ENCODE measurements at places on chromosomes 6 and 20. TPM values are rescaled to one million over a fixed set of nuclear protein-coding genes. Genes with fewer than 3 reads are reported as not detected.
A peak's percentile ranks its signal among the peaks of the same experiment; 100 is the strongest.

TTPAL gene
- total RNA-seq = 7.3 TPM

ZFP57 gene
- total RNA-seq = not detected

PKHD1 gene
- total RNA-seq = not detected

COL11A2 gene
- 1.2 TPM for total RNA-seq

C6orf163 gene
- total RNA-seq = 4.9 TPM

DNAAF9 gene
- 31.4 TPM for total RNA-seq

ZNF334 gene
- 11.4 TPM for total RNA-seq

OR2B6 gene
- not detected for total RNA-seq

NKX2-2 gene
- 0.41 TPM for total RNA-seq

HLA-DRB5 gene
- 1.6 TPM for total RNA-seq

L3MBTL1 gene
- total RNA-seq = 16.3 TPM

PTK7 gene
- total RNA-seq = 16.7 TPM

UBD gene
- not detected for total RNA-seq

DACT2 gene
- 2.9 TPM for total RNA-seq

PIGU gene
- 13.9 TPM for total RNA-seq

SMIM26 gene
- 101 TPM for total RNA-seq

GJA10 gene
- total RNA-seq = not detected

GRCh38 chr20:16904751-16905150 lies 156.6 kb downstream of the OTOR start:
- no peak for DNase-seq

GRCh38 chr6:36688063-36688738 lies 9.4 kb upstream of the RAB44 start:
- DNase-seq = no peak

- DNase-seq = peak; percentile 25
These were observed 60.4 kb downstream of the FOXO3 start for GRCh38 chr6:108621117-108621516.

- no peak for DNase-seq
These were observed 345.9 kb upstream of the MANEA start for GRCh38 chr6:95231416-95231815.

- DNase-seq = no peak
These were observed 51.0 kb upstream of the SUPT3H start for GRCh38 chr6:45428727-45429126.

GRCh38 chr20:59413326-59413865 lies 113.0 kb downstream of the EDN3 start:
- DNase-seq = no peak

- no peak for DNase-seq
These were observed 198.2 kb downstream of the WDR27 start for GRCh38 chr6:169503422-169504152.

DNA sequence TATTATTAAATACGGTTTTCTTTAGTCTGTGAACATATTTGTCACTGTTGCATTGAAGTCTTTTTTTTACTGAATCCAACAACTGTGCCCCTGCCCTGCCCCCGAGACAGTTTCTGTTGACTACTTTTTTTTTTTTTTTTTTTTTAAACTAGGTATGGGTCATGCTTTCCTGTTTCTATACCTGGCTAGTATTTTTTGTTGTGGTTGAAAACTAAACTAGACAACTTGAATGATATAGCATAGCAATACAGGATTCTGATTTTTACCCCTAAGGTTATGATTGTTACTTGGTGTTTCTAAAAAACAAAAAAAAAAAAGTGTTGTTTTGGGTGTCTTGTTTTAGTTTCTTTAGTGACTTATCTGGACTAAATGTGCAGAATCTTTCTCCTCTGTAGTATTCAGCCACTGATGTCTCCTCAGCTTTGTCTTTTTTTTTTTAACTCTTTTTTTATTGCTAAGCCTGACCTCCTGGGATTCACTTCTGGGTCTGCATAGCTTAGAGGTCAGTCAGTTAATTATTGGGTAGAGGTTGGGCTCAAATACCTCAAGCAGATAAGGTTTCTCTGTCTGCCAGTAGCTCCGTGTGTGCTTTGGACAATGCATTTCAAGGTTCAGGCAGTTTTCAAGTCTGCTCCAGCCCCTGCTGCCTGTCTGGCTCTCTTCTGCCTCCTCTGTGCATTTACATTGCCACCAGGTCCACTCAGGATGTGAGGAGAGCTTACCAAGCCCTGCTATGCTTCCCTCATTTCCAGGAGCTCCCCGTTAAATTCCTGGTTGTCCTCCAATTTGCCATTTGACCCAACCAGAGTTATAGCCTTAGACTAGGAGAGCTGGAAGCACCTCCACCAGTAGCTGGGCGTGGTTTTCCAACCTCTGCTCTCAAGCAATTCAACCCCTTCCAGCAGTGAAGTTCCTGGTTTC lies 91.4 kb downstream of the SYNDIG1 start:
- no peak for DNase-seq

- no peak for DNase-seq
These were observed 152.1 kb downstream of the KHDC1L start for GRCh38 chr6:73073238-73073637.

DNA sequence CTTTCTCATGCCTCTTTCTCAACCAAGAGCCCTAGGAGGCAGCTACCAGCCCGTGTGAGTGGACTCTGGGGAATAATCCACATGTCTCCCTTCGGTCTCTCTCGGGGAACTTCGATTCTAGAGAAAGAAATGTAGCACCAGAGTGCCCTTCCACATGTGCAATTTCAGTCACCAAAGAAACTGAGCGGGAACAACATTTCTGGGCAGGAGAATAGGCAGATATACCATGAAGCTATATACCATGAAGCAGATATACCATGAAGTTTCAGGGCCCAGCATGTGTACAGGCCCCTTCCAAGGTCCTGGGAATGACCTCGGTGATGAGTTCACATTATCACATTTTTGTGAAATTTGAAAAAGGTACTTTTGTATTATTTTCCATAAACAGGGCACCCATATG lies 60.8 kb downstream of the PDE10A start:
- DNase-seq = no peak

DNA sequence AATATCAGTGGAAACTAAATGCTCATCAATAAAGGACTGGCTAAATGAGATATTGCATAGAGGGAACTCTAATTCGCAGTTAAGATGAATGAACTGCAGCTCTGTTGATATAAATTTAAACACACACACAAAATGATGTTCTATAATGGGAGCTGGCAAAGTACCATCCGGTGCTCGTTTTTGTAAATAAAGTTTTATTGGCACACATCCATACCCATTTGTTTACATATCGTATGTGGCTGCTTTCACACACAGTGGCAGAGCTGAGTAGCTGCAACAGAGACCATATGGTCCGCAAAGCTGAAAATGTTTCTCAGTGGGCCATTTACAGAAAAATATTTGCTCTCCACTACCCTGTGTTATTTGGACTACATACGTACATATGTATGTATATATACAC lies 120.7 kb downstream of the EDN3 start:
- DNase-seq = no peak

DNA sequence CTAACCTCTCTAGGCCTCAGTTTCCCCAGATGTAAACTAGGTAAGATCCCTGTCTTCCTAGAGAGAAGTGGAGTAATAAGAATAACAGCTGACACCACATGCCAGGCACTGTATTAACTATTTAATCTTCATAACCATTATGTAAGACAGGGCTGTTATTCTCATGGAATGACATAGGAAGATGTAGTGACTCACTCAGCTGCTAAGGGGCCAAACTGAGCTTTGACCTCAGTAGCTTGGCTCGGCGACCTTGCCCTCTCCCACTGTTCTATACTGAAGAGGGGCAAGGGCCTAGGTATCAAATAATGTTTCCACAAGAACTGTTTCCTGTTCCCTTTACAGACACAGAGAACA lies 2.9 kb upstream of the MDGA1 start:
- DNase-seq = no peak

DNA sequence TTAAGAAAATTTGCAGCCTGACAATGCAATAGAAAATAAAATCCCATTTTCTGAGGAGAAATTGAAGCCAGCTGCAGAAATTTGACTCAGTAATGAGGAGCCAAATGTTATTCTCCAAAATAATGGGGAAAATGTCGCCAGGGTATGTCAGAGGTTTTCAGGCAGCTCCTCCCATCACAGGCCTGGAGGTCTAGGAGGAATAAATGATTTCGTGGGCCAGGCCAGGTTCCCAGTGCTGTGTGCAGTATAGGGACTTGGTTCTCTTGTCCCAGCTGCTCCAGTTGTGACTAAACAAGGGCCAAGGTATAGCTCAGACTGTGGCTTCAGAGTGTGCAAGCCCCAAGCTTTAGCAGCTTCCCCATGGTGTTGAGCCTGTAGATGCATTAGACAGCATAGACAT lies 1240.8 kb upstream of the ADGRB3 start:
- no peak for DNase-seq

- DNase-seq = no peak
These were observed 140.1 kb downstream of the NRN1 start for GRCh38 chr6:5866547-5867051.

DNA sequence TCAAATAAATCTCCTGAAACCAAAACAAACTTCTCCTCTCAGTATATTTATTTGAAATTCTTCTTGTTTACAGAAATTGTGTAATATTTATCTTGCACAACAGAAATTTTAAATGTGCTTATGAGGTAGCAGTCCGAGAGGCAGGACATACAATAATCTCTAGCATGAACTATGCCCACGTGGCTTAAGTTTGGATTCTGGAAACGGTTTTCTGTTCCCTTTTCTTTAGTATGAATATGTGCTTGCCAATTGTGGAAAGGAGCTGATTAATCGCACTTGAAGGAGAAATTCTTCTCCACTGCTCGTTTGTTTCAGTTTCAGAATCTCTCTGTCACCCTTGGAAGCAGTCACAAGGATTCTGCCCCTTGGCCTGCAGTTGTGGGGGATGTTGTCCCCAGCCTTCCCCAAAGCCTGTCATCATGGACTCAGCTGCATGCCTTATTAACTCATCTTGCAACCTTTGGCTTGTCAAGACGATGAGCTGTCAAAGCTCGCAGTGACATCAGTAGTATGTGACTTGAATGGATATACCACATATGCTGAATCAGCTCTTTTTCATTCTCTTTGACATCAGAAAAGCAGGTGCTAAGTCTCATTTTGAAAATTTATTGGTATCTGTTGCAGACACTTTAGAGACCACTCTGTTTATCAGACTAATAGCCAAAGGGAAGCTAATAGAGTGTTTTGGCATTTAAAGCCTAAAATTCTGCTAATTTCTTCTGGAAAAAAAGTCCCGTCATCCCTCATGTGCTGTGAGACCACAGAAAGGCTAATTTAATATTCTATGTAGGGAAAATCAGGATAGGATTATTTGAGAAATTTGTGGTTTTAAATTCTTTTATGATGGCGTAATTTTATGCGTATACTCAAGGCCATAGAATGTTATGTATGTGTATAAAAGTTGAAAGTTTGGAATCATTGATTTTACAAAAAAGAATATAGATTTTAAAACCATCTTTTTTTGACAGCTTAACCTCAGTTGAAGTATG lies 186.8 kb downstream of the ARID1B start:
- DNase-seq = peak; percentile 29

- no peak for DNase-seq
These were observed 220.6 kb upstream of the TSHZ2 start for GRCh38 chr20:52751571-52751970.

DNA sequence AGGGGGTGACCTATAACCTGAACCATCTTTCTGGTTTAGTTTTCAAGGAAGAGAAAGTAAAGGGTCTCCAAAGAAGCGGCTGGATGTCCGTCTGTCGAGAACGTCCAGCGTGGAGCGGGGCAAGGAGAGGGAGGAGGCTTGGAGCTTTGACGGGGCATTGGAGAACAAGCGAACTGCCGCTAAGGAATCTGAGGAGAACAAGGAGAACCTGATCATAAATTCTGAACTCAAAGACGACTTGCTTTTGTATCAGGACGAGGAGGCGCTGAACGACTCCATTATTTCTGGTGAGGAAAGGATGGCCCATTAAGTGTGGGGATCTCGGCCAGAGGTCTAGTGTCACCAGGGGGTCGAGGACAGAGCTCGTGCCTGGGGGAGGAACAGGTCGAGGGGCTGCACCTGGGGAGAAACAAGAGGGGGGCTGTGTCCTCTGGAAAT lies 159.2 kb downstream of the SYCP2 start:
- no peak for DNase-seq

GRCh38 chr6:89928604-89929003 lies 34.3 kb downstream of the GJA10 start:
- DNase-seq = no peak

DNA sequence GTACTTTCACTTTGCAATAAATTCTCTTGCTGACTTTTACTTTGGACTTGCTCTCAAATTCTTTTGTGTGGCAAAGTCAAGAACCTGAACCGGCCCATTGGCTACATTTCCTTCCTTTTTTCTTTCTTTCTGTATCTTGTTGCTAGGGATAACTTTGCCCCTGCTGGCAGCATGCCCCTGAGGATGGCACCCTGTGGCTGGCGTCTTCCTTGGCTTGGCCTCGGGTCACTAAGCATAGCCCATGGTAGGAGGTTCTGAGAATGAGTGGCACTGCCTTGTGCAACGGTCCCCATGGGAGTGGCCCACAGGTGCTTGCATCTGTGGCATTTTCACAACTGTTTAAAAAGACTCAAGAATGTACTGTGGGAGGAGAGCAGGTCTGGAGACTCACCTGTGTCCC lies 14.0 kb upstream of the HLA-F start:
- no peak for DNase-seq

GRCh38 chr20:61879694-61880093 lies 186.0 kb downstream of the TAF4 start:
- DNase-seq = no peak

GRCh38 chr6:137762168-137763090 lies 104.6 kb upstream of the TNFAIP3 start:
- DNase-seq = no peak

- no peak for DNase-seq
These were observed 5.7 kb downstream of the BMP5 start for GRCh38 chr6:55869674-55870073.

- DNase-seq = no peak
These were observed 529.5 kb downstream of the PRKN start for GRCh38 chr6:162198076-162198475.

GRCh38 chr6:113281431-113281830 lies 575.7 kb upstream of the MARCKS start:
- DNase-seq = no peak

- no peak for DNase-seq
These were observed 6.0 kb downstream of the SLC17A9 start for GRCh38 chr20:62958388-62959100.
